Breast epithelium (tissue), 4 donors: ENCODE measurements at places on chromosomes 1 and 21. TPM values are rescaled to one million over a fixed set of nuclear protein-coding genes. Genes with fewer than 3 reads are reported as not detected.
A peak's percentile ranks its signal among the peaks of the same experiment; 100 is the strongest.

Gene STRIP1
- 56.6 TPM for total RNA-seq

Gene ANKRD35
- total RNA-seq: 6.4 TPM

Gene ITGB2
- 19.7 TPM for total RNA-seq

DNA sequence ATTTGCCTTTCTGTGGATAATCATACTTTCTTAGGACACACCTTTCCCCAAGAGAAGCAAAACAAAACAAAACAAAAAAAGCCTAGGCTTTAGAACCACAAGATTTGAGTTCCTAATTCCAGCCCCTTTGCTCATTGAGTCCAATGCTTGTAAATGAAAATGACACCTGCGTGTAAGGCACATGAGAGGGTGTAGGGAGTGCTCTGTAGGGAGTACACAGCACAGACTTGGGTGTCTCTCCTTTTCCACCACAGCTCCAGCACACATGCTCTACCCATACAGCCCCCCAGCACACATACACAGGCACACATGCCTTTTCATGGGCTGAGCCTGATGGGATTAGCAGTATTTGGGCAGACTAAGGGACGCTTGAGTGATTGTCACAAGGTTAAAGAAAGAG, 9.2 kb upstream of the NGF start:
- no peak for DNase-seq
- no peak overlapping the region for H3K27ac ChIP-seq
- H3K4me3 ChIP-seq: no peak overlapping the region
- no peaks in the 10 kb centered on the region for H3K36me3 ChIP-seq
- no peaks in the 10 kb centered on the region for H3K27me3 ChIP-seq

DNA sequence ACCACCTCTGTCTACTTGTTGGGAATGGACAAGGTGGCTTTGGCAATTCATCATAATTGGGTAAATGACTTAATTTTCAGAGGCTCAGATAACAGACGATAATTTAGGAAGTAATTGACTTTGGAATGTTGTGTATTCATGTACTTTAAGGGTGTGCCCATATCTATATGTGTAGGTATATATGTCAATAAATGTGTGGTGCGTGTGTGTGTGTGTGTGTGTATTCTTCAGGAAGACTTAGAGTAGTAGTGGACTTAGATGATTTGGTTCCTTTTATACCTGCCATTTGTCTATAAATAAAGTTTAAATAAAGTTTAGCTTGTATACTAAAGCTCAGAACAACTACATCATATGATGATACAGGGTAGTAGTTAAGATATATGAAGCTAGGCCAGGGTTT, 20.0 kb upstream of the JUN start:
- H3K36me3 ChIP-seq: no peaks in the 10 kb centered on the region
- H3K4me1 ChIP-seq: no peaks in the 10 kb centered on the region
- no peak overlapping the region for H3K27ac ChIP-seq
- H3K27me3 ChIP-seq: no peaks in the 10 kb centered on the region
- DNase-seq: no peak

DNA sequence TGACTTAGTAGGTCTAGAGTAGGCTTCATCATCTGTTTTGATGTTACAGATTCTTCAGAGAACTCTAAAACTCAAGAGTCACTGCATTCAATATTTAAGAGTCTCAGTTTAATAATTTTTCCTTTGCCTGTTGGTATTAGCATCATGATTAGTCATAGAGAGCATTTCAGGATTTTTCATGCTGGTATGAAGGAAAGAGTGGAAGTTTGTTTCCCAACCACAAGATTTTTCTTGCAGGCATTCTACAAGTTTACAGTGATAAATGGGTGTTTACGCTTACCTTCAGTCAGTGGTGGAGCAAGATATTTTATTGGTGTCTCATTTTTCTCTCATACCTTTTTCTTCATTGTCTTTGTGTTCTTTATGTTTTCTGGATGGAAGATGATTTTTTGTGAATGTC, 58.4 kb upstream of the MYOCOS start:
- no peaks in the 10 kb centered on the region for H3K27me3 ChIP-seq
- H3K4me1 ChIP-seq: no peaks in the 10 kb centered on the region
- no peak for DNase-seq
- no peak overlapping the region for H3K27ac ChIP-seq
- peaks cover 20% of the 10 kb centered on the region for H3K36me3 ChIP-seq

- H3K27me3 ChIP-seq: no peaks in the 10 kb centered on the region
- no peaks in the 10 kb centered on the region for H3K36me3 ChIP-seq
- DNase-seq: no peak
- no peak overlapping the region for H3K4me3 ChIP-seq
Observed at GRCh38 chr1:202579806-202580205, 130.4 kb downstream of the SYT2 start.

- no peak overlapping the region for H3K4me3 ChIP-seq
- DNase-seq: peak; percentile 47
- no peaks in the 10 kb centered on the region for H3K36me3 ChIP-seq
- no peak overlapping the region for H3K27ac ChIP-seq
Observed at GRCh38 chr21:45869121-45870007, 112.2 kb upstream of the COL6A1 start.

DNA sequence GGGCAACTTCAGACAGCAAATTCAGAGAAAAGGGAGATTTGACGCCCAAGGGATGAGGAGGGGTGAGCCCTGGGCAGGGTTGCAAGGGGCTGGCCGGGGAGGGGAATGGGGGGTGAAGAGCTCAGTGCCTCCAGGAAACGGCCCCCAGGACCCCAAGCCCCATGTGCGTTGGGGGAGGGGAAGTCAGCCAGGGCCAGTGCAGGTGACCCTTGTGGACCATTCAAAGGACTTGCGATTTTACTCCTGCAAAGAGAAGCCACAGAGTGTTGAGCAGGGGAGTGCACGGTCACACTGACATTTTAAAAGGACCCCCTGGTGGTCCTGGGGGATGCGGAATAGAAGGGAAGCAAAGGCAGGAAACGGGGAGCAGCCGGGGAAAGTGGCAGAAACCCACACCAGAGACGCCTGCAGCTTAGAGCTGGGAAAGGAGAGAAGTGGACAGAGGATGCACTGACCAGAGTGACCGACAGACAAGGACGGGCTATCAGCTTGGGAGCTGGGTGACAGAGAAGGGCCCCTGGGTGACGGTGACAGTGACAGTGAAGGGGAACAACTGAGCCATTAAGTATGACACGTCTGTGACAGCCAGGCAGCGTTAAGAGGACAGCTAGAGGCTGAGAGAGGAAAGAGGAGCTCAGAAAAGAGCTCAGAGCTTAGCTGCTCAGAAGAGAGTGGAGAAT, 54.0 kb upstream of the TMEM51 start:
- DNase-seq: no peak
- no peaks in the 10 kb centered on the region for H3K27me3 ChIP-seq
- no peaks in the 10 kb centered on the region for H3K36me3 ChIP-seq
- H3K4me1 ChIP-seq: no peaks in the 10 kb centered on the region
- no peak overlapping the region for H3K4me3 ChIP-seq

DNA sequence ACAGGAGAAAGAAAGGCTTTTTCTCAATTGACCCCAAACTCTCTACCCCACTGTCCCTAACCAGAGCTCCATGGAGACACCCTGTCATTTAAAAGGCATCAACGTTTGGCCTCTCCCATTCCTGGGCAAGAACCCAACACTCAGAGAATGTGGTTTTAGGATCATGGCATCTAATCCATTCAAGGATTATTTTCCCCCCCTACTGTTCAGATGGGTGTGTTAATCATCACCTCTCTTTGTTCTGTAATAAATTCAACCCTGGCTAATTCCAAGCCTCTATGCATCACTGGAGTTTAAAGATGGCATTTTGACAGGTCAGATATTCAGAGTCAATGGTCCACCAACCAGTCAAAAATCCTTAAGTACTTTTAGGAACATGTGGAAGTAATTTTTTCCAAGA, 42.7 kb downstream of the TBX15 start:
- no peak for DNase-seq
- H3K27me3 ChIP-seq: no peaks in the 10 kb centered on the region
- H3K27ac ChIP-seq: peak overlapping the region; percentile 19
- no peaks in the 10 kb centered on the region for H3K4me1 ChIP-seq

- H3K4me3 ChIP-seq: no peak overlapping the region
- no peaks in the 10 kb centered on the region for H3K4me1 ChIP-seq
- DNase-seq: no peak
- H3K27me3 ChIP-seq: no peaks in the 10 kb centered on the region
Observed at GRCh38 chr1:113178522-113178921, 105.5 kb downstream of the LRIG2 start.

DNA sequence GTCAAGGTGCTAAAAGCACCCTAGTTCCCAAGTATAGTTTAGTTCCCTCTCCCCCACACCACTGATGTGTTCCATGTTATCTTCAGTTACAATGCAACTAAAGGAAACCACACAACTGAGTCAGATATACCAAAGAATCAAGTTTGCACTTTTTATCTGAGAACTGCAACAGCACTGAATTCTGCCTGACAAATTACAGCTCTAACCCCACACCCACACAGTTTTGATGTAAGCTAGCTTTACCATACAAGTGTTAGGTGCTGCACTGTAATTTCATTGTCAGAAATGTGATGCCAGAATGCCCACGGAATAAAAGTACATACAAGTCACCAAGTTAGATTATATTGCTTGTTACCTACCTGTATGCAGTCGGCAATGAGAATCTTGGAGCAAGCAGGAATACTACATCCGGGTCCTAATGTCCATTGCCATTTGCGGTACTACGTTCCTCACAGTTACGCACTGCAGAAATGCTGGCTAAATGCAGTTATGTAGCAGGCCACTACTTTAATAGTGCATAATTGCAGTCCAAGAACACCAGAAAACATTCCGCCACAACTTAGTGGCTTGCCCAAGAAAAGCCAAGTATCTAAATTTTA, 12.1 kb downstream of the SFPQ start:
- H3K27ac ChIP-seq: no peak overlapping the region
- no peaks in the 10 kb centered on the region for H3K27me3 ChIP-seq
- H3K4me1 ChIP-seq: peaks cover 8% of the 10 kb centered on the region
- H3K4me3 ChIP-seq: no peak overlapping the region
- no peak for DNase-seq
- H3K36me3 ChIP-seq: peaks cover 18% of the 10 kb centered on the region

GRCh38 chr1:23101887-23102286, 66.8 kb downstream of the LUZP1 start:
- DNase-seq: no peak
- no peak overlapping the region for H3K4me3 ChIP-seq
- peak overlapping the region; percentile 14 for H3K27ac ChIP-seq
- no peaks in the 10 kb centered on the region for H3K27me3 ChIP-seq

DNA sequence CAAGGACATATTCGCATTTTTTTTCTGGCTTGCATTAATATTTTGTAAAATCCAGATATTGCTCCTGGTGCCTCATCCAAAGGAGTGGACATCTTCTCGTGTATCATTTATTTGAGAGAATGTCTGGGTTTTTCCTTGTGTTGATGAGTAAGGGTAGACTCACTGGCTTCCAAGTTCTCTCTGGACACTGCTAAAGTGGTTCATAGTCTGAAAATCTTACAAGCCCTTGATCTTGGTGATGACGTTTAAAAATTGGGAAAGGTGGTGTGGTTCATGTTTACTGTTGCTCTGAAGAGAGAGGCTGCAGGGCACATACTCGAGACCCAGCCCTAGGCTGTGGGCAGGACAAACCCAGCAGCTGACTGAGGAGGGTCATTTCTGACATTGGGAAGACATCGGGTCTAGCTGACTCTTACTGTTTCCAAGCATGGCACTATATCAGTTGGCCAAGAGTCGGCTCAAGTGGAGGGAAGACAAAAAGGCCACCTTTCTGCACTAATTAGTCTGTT, 296.2 kb downstream of the LMX1A start:
- no peak overlapping the region for H3K4me3 ChIP-seq
- no peaks in the 10 kb centered on the region for H3K4me1 ChIP-seq
- H3K27ac ChIP-seq: no peak overlapping the region

- no peak overlapping the region for H3K27ac ChIP-seq
- no peak for DNase-seq
- no peaks in the 10 kb centered on the region for H3K36me3 ChIP-seq
- no peaks in the 10 kb centered on the region for H3K27me3 ChIP-seq
- no peaks in the 10 kb centered on the region for H3K4me1 ChIP-seq
- H3K4me3 ChIP-seq: no peak overlapping the region
Observed at GRCh38 chr1:178628637-178629251, 96.3 kb upstream of the RALGPS2 start.

DNA sequence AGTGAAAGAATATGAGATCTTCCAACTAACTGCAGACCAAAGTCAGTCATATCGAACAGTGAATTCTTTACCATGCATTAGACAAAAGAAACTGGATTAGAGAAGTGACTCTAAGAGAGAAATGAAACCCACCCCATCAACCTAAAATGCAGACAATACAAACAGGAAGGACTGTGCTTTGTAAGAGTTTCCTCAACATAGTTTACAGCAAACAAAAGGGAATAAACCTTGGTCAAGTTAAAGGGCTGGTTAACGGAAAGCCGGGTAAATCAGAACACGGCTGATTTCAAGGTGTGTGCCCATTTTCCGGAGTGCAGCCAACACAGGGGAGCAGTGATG, 39.2 kb downstream of the SIPA1L2 start:
- H3K4me3 ChIP-seq: no peak overlapping the region
- no peak for DNase-seq
- H3K4me1 ChIP-seq: no peaks in the 10 kb centered on the region
- H3K36me3 ChIP-seq: no peaks in the 10 kb centered on the region
- no peak overlapping the region for H3K27ac ChIP-seq

DNA sequence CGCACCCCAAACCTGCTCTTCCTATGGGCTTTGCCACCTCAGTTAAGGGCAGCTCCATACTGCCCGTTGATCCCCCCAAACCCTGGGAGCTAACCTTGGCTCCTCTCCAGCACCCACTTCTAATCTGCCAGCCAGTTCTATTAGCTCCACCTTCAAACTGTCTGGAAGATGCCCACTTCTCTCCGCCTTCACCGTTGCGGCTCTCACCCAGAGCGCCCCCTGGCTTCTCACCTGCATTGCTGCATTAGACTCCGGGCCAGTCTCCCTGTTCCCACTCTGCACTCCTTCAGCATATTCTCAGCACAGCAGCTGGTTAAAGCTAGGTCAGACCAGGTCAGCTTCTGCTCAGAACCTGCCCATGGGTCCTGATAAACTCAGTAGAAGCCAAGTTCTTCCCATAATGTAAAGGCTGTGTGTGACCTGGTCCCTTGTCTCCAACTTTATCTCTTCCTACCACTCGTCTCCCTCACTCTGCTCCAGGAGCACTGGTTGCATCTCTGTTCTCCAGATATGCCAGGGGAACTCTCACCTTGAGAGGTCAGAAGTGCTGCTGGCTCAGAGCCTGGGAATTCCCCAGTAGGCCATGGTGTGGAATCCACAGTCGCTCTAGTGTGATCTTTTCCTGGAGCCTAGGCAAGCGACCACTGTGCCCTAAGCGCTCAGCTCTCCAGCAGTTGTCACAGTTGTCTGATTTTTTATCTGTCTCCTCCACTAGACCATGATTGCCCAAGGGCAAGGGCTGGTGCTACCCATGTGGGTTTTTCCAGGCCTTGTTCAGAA, 150.3 kb downstream of the HMGB4 start:
- no peaks in the 10 kb centered on the region for H3K36me3 ChIP-seq
- no peaks in the 10 kb centered on the region for H3K27me3 ChIP-seq
- no peak overlapping the region for H3K27ac ChIP-seq
- no peaks in the 10 kb centered on the region for H3K4me1 ChIP-seq
